Thymus (tissue), 14 donors: ENCODE measurements at places on chromosomes 13 and 19. TPM values are rescaled to one million over a fixed set of nuclear protein-coding genes. Genes with fewer than 3 reads are reported as not detected.

DNA sequence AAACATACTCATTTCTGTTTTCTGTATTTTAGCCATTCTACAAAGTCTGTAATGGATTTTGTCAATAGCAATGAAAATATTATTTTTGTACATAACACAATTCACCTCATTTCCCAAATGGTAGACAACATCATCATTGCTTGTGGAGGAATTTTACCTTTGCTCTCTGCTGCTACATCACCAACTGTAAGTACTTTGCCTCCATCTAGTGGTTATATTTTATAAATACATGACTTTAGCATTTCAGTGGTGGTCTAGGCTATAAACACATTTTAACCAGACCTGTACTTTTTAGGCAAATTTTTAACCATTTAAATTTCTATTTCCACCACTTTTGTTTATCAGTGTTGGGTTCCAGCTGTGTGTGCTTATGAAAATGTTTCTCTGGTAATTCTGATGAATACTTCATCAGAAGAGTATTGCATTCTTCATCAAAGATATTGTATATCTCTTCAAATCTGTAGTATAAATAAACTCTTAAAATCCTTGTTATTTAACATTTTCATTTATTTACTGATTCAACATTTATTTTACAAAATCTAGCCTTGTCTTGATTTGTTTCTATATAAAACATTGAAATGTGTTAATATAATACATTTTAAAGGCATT, 222.4 kb downstream of the NBEA start:
- peak; percentile 19 for DNase-seq

- no peak for DNase-seq
Measured at GRCh38 chr19:30459859-30460258, 87.7 kb downstream of the ZNF536 start.

- no peak for DNase-seq
Measured at GRCh38 chr19:10677751-10678150, 23.5 kb upstream of the QTRT1 start.

DNA sequence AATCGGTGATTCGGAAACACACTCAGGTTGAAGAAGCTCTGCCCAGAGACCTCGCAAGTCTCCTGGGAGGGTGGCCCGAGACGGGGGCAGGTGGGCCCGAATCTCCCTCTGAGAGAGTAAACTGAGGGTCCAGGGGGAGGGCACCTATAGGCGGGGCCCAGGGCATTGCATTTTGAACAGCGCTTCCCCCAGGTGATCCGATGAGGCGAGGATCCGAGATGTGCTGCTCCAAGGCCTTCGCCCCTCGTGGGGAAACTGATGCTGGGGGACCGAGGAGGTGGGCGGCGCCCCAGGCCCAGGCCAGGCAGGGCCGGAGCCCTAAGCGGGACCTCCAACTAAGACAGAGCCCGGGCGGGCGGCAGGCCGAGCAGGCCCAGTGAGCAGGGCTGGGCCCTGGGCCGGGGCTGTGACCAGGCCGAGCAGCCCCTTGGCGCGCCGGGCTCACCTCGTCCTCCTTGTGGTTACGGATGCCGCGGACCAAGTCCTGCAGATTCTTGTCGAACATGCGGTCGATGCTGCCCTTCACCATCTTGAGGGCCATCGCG, 500 bp downstream of the AP3D1 start:
- no peak for DNase-seq

DNA sequence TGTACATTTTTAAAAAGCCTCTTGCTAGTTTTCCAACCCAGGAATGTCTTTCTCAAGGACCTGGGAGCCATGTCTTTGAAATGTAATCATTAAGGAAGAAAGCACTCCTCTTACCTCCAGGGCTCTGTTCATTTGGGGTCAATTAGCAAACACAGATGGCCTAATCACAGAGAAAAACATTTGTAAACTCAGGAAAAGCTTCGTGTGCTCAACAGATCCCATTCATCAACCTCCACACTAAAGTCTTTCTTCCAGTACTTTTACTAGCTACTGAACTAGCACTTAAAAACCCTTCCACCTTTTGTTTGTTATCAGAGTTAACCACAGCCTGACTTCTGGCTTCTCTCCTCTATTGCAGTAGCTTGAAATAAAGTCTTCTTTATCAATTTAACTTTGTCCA, 441.4 kb downstream of the PCDH20 start:
- DNase-seq: no peak

Gene CASP14
- polyA plus RNA-seq: 13.0 TPM

Gene HNRNPA1L2
- 30.7 TPM for polyA plus RNA-seq

Gene SHANK1
- 0.39 TPM for polyA plus RNA-seq

Gene TMEM161A
- polyA plus RNA-seq: 33.0 TPM

Gene MED29
- 27.8 TPM for polyA plus RNA-seq

Gene CACNA1A
- 1.0 TPM for polyA plus RNA-seq
